ENCODE measurements at places on chromosomes 2 and 18.

DNA sequence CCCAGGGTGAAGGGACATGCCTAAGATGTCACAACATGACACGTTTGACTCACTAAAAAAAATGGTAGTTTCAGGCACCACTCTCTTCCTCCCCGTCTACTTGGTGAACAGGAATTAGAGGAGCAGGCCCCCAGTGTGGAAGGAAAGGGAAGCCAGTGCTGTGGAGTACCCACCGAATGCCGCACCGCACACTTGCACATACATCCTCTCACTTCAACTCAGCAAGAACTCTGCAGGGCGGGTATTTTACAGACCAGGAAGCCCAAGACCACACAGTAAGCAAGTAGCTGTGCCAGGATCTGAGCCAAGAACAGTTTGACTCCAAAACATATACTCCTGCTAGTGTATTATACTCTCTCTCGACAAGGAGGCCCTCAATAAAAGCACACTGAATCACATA lies 69.8 kb downstream of the BCL2 start:
- no peak for DNase-seq

DNA sequence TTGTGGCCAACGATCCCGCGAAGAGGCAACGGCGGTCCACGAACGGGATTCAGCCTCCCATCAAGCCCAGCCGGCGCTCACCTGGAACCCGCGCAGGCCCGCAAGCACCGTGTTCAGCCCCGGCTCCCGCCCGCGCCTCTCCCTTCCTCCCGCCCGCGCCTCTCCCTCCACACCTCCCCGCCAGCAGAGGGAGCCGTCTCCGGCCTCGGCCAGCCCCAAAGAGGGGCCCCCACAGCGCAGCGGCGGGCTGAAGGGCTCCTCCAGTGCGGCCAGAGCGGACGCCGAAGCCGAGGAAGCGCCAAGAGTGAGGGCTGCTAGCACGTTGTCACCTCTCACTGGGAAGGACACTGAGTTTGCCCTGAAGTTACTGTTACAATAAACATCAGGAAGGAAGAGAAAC lies 55.3 kb upstream of the LAPTM4A start:
- no peak for DNase-seq

DNA sequence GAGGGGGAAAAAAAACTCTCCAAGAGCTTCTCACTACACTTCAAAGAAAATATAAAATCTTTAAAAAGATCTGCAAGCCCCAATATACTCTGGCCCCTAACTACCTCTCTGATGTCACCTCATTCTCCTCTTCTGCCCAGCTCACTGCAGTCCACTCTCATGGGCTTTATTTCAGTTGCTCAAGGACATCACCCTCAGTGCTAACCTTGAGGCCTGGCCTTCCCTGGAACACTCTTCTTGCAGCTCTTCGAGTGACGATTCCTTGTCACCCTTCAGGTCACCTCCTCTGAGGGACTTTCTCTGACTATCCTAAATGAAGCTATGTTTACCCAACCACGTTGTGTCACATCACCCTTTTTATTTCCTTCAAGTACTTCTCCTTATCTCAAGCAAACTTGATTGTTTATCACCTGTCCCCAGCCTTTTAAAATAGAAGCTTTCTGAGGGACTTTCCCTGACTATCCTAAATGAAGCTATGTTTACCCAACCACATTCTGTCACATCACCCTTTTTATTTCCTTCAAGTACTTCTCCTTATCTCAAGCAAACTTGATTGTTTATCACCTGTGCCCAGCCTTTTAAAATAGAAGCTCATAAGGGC lies 10.4 kb downstream of the RTTN start:
- no peak for DNase-seq

DNA sequence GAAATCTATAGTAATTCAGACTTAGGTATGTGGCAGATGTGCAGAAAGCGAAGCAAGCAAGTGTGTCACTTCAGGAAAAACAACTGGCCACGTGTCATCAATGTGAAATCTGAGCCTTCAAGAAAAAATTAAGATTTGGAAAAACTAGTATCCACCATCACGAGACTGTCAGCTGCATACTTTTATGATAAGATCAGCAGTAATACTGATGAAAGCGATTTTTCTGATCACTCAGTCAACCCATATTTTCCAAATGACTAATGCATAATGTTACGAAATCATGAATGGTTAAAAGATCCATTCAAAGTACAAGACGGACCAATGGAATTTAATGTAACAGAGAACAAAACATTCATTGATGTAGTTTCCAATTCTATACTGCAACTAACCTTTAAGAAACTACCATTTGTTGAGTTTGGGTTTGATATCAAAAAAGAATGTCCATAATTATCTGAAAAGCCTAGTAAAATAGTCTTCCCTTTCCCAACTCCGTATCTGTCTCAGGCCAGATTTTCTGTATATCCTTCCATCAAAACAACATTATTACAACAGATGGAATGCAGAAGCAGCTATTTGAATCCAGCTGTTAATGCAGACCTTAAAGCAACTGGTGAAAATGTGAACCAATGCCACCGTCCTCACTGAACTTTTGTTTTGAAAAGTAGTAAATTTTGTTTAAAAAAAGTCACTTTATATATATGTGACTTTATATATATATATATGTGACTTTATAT lies 17.0 kb upstream of the BCL2 start:
- no peak for DNase-seq

- DNase-seq: no peak
Measured at GRCh38 chr18:49141491-49141890, 190.7 kb upstream of the SMAD7 start.

DNA sequence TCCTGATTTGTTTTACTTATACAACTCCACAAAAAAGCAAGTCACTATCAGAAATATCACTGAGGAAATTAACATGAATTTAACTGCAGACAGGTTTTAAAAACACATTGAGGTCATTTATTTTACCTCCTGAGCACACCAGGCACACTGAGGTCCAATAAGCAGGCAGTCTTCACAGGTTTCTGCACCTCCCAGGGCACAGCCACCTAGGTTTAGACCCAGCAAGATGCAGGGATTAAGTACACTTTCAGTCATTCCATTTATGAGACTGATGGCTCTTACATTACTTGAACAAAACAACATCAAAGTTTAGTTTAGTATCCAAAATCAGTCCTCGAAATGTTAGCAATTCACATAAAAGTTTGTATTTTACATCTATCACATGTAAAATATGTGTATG lies 1.0 kb downstream of the ITGB6 start:
- DNase-seq: no peak

GRCh38 chr2:178075006-178075326 lies 2.4 kb upstream of the PDE11A start:
- DNase-seq: no peak

GRCh38 chr18:62637403-62637802 lies 77.9 kb upstream of the PHLPP1 start:
- DNase-seq: no peak

GRCh38 chr2:195407783-195408182 lies 249.2 kb upstream of the SLC39A10 start:
- DNase-seq: no peak

GRCh38 chr2:134252092-134252750 lies 1.7 kb upstream of the MGAT5 start:
- no peak for DNase-seq

DNA sequence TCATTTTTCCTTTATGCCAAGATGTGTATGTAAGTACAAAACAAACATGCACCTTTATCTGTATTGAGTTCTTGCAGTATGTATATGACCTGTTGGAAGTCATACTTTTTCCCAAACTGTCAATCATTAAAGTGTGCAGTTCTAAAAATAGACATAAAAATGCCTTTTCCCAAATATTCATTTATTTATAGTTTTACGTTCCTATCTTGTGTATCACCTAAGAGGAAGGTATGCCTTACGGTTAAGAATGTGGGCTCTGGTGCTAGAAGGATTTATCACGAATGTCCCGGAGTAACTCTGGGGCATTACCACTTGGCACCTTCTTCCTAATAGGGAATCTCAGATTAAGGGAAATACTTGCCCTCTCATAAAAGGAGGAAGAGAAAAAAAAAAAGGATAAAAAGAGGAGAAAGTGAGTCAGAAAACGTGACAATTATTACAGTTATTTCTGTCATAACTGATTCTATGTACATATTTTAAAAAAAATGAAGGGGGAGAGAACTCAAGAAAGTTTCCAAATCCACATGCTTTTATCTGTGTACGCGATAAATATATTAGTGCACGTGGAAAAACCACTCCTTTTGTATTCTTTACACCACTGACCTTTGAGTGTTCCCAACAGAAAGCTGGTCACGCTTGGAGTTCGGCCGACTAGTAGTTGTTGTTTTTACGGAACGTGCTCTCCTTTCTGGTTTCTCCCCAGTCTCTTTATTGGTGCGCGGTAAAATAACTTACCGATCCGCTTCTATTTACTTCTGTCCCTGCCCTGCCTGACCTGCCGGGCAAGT lies 721 bp downstream of the MCEE start:
- no peak for DNase-seq

GRCh38 chr2:55452879-55453278 lies 33.2 kb upstream of the CCDC88A start:
- no peak for DNase-seq

DNA sequence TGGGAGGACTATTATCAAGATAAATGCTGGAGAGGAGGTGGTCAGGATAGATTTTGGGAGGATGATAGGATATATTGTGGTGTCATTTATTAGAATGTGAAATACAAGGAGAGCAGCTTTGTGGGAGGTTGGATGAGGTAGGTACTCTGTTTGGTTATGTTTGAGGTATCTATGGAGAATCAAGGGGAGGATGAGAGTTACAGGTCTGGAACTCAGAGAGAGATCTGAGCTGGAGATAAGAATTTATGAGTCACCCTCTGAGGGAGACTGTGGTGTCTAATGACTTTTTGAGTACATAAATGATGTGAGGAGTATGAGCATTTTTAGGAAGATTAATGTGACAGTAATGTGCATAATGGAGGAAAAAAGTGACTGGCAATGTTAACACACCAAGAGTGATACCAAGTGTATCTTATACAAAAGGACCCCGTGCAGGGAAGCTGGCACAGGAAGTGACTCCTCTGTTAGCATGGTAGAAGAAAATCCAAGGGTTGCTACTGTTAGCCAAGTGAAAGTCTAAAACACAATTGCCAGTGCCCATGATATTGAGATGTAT lies 48.2 kb downstream of the CRIM1 start:
- no peak for DNase-seq

DNA sequence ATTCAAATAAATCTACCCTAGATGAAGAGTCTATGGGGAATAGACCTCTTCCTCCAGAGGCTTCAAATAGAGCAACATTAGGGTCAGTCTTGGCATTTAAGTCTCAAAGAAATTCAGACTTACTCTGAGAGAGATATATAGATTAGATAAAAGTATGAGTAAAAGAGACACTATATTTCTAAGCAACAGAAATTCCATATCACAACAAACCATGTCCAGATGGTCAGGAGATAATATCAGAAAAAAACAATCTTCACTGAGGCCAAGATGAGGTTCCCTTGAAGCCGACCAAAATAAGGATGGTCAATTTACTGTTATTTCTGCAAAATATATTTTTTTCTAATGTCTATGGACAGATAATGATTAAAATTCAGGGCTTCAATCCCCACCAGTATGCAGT lies 89.1 kb upstream of the NOSTRIN start:
- no peak for DNase-seq

DNA sequence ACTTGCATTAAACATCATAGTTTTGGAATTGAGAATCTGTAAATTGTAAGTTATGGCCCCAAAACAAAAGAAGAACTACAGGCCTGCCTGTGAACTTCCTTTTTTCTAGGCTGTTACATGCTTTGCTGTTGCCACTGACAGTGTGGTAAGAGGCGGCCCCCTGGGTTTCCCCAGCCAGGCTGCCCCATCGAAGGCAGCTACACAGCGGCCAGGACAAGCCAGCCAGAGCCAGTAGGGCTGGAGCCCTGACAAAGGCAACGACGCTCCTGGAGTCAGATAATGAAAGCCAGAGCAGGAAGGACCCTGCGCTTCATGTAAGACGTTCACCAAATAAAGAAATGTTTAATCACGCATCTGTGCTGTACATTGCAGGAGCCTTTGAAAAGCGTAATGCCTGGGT lies 55.0 kb downstream of the ANKRD44 start:
- DNase-seq: peak; percentile 29

GRCh38 chr18:11902522-11903292 lies 5.4 kb downstream of the MPPE1 start:
- DNase-seq: no peak

DNA sequence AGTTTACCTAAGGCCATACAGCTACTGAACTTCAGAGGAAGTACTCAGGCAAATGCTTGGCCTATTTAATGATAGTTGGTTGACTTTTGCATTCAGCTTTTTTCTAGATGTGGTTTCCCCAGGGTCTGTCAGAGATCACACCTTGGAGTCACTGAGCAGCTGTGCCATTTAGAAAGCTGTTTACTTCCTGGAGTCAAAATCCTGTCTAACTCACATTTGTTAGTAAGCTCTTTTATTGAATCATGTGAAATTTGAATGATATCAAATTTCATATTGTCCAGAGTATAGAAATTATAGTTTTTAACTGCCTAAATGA lies 7.6 kb upstream of the TRIB2 start:
- no peak for DNase-seq

- no peak for DNase-seq
Measured at GRCh38 chr2:196245378-196246140, 74.2 kb upstream of the STK17B start.

GRCh38 chr2:46076875-46077274 lies 220.3 kb upstream of the EPAS1 start:
- DNase-seq: no peak

DNA sequence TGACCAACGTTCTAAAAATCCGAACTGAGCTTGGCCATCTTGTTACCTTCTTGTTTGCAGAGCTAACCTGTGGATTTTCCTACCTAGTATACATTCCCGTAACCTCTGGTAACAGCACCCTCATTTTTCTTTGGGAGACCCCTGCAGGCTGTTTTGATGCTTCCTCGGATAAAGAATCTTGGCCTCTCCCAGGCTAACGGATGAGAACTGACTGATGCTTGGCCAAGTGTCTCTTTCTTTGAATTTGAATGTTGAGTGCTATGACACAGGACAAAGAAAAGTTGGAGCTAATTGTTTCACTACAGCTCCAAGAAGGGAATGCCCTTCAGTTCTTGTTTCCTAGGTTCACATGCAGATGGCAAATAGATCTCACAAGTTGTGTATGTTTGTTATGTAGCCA lies 19.3 kb upstream of the CAVIN2 start:
- no peak for DNase-seq

GRCh38 chr2:230885463-230886130 lies 20.9 kb downstream of the ITM2C start:
- DNase-seq: no peak

DNA sequence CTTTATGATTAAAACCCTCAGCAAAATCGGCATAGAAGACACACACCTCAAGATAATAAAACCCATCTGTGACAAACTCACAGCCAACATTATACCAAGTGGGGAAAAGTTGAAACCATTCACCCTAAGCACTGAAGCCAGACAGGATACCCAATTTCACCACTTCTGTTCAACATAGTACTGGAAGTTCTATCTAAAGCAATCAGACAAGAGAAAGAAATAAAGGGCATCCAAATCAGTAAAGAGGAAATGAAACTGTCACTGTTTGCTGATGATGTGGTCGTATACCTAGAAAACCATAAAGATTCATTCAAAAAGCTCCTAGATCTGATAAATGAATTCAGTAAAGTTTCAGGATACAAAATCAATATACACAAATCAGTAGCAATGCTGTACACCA lies 16.4 kb upstream of the RPRD1A start:
- DNase-seq: no peak

- no peak for DNase-seq
Measured at GRCh38 chr18:4203568-4204437, 251.3 kb downstream of the DLGAP1 start.
